Stimulated activated CD8-positive, alpha-beta memory T cell treated with anti-CD3 and anti-CD28 coated beads, Interleukin-2, amount 100 ng/mL, for 48 hours (primary cell): ENCODE measurements at places on chromosomes 2 and 18.

- no peak for DNase-seq
Observed at GRCh38 chr2:74944987-74945787, 13.3 kb upstream of the POLE4 start.

- DNase-seq: no peak
Observed at GRCh38 chr2:43519643-43520221, 76.1 kb downstream of the THADA start.

DNA sequence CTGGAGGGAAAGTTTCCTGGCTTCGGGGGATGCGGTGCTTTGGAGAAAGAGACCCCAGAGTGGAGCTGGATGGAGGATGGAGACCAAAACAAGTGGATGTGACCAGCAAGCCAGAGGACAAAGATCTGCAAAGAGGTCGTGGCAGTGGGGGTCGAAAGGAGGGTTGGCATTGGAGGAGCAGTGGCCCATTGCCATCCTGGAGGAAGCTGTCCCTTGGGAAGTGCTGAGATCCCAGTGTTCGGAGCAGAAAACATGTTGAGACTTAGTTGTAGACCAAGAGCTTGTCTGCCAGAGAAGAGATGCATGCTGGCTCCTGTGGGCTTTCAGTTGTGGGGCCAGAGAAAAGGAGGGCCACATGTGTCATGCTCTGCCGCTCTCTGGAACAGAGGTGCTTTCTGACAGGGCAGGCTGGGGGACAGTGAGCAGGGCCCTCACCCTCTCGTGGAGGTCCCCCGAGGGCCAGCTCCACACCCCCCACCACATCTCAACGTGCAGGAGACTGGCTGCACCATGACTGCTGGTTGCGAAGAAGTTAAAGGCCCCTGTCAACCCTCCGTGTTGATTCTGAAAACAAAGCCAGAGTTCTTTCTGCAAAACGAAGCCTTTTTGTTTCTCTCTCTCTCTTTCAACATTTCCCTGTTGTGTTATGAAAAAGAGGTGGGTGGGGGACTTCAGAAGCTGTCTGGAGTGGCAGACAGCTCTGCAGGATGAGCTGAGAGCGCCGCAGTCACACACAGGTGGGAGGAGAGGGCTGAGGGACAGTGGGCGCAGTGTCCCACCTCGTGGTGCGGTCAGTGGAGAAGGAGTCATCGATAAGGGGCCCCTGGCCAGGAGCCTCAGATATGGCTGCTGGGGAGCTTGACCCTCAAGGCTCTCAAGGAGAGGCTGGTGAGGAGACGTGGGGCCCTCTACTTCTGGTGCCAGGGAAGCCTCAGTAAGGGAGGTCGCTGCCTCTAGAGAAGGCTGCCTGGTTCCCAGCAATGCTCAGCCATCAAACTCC is 77.6 kb upstream of the BCL2L11 start:
- no peak for DNase-seq

DNA sequence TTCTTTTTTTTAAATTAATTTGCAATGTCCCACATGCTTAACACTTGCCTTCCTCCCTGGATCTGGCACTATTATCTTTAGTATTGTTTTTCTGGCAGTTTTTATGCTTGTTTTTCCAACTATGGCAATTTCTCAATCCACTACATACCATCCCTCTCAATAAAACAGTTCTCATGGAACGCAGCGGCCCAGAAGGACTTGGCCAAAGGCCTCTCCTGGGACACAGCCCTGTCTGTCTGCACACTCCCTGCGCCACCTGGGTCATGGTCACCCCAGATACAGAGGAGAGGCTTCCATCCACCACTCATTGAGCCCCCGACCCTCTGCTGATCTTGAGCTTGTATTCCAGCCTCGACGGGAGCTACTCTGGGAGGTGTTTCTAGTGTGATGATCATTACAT is 91.2 kb downstream of the TWIST2 start:
- DNase-seq: no peak

GRCh38 chr18:79156327-79156726 is 87.1 kb downstream of the ATP9B start:
- DNase-seq: no peak

- no peak for DNase-seq
Observed at GRCh38 chr2:108034843-108035242, 48.5 kb downstream of the SLC5A7 start.

GRCh38 chr2:98828793-98829371 is 98.0 kb upstream of the MGAT4A start:
- no peak for DNase-seq

- DNase-seq: no peak
Observed at GRCh38 chr2:36582538-36582937, 15.4 kb downstream of the FEZ2 start.

DNA sequence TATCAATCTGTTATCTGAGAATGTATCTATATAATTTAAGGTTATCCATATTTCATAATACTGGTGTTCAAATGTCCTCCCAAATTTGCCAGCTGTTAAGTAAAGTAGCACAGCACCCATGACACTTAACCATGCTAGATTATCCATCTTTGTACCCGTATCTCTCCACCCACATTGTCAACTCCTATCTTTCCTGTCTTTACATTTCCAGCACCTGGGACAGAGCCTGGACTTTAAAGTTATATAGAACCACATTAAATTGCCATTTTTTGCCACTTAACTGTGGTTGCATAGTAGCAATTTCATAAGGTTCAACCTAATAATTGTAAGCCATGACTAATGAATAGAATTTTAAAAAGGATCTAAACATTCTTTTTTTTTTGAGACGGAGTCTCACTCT is 226.7 kb downstream of the NCKAP5 start:
- no peak for DNase-seq

DNA sequence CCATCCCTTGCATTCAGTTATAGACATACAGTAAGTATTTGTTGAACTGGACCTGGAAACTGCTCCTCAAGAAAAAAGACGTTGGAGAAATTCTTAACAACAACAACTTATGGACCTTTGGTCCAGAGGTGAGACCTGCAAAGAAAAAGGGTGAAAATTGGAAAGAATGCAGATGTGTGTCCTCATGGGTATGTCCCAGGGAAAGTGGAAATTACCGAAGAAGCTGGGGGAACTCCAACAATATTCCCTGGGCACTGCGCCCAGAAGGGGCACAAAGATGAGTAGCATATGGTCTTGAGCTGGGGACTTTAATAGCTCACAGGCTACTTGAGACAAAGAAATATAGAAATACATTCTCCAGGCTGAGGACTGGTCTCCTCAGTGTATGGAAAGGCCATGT is 35.5 kb upstream of the YWHAQ start:
- DNase-seq: no peak

GRCh38 chr18:23966909-23967308 is 47.6 kb upstream of the TTC39C start:
- no peak for DNase-seq

DNA sequence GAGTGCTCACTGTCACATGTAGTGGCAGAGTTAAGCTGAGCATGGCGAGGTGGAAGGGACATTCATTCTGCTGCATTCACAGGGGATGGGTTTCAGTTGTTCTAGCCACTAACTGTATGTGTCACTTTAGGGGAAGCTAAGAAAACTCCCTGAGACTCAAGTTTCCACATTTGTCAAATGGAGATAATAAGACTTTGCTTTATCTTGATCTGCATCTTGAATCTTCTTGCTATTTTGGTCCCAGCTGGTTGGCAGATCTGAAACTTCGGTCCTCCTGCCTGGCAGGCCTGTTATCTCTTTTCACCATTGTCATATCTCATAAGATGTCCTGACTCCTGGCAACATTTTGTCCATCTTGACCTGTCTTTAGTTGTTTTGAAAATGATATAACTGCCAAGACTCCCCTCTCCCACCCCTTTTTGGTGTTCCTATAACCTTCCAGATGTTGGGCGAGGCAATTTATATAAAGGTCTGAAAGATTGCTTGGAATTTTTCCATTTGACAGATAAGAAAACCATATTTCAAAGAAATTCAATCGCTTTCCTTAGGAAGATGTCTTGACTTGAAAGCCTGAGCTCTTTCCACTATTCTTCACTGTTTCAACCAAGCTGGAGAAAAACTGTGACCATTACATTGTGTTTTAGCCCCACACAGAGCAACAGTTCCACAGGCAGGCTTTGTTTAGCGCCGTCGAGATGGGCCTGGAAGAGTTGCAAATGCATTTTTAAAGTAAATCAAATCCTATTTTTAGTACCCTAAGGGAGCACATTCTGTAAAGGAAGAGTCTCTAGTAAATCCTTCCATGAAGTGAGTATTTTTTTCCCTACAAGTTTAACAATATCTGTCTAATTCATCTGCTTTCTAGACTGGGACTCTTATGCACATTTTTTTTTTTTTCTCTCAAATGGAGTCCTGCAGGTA is 33.4 kb downstream of the MYCN start:
- no peak for DNase-seq

DNA sequence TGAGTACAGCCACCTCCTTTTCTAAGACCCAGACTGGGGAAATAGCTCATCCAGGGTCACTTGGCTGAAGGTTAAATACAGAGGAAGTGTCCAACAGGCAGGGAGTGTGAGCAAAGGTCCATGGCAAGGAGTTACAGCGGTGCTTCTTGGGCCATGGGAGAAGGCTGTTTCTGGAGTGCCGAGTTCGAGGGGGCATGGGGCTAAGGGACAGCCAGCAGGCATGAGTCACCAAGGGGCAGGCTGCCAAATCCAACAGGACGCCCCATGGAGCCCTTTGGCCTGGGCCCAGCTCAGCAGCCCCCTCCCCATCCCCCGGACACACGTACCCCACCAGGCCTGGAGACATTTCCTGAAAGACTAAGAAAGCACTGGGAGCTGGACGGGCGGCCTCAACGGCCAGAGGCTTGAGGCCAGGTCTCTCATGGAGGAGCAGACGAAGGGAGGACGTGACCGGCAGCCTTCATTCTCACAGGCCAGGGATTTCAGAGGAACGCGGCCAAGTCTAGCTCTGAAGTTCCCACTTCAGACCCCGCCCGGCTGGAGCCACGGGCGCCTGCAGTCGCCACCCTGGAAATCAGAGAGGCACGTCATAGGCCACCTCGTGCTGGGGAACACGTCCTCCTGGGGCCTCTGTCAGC is 160.4 kb downstream of the SMAD7 start:
- DNase-seq: no peak

- no peak for DNase-seq
Observed at GRCh38 chr2:57893786-57894185, 152.8 kb upstream of the VRK2 start.

- DNase-seq: no peak
Observed at GRCh38 chr18:55982992-55983391, 395.0 kb upstream of the TCF4 start.

DNA sequence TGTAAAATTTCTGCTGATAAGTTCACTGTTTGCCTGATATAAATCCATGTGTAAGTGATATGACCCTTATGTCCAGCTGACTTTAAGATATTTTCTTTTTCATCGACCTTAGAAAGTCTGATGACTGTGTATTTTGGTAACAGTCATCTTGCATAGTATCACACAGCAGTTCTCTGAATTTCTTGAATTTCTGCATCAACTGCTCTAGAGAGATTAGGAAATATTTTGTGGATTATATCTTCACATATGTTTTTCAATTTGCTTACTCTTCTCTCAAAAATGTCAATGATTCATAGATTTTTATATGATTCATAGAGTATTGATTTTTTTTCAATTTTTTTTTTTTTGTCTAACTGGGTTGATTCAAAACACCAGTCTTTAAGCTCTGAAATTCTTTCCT is 945.3 kb downstream of the TRIB2 start:
- DNase-seq: no peak

GRCh38 chr2:233083782-233084181 is 23.6 kb downstream of the INPP5D start:
- no peak for DNase-seq

GRCh38 chr18:41765460-41765859 is 189.6 kb upstream of the PIK3C3 start:
- DNase-seq: no peak

DNA sequence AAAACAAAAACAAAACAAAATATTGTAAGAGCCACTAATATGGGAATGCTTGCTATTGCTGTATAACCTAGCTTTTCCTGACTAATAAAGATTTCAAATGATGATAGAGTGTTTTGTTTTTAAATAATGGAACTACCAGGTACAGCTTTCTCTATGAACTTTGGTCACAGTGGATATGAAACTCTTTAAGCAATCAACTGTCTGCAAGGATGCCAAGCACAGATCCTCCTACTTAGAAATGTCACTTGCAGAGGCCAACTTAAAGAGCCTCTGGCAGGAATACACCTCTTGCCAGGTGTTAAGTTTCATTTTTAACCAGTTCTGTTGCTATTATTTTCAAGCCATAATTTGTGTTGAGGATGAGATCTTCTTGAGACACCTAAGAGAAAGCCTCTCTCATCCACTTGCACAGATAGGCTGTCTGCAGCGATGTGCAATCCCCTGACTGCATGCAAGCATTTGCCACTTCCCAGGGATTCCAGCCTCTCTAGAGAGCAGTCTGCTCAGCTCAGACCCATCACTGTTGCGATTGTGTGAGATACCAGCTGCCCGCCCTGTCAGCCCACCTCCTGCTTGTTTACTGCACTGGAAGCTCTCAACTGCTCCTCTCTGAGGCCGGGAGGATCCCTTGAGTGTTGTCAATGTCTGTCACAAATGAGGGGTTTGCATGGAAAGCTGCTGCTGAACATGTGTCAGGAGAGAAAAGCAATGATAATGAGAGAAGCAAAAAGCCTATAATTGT is 86.1 kb upstream of the SCG2 start:
- DNase-seq: no peak

DNA sequence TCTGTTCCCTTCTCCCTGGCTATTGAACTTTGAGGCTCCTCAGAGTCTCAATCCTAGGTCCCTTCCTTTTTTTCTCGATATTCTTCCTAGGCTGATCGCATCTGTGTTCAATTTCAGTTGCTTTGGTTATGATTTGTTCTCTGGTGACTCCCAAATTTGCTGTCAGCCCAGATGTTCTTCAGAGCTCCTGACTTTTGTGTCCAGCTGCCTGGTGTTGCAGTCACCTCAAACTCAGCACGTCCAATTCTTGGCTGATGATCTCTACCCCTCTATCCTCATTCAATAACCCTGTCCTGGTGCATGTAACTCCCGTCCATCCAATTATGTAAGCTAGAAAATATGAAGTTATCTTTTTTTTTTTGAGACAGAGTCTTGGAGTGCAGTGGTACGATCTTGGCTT is 31.4 kb downstream of the DIS3L2 start:
- DNase-seq: no peak

- DNase-seq: no peak
Observed at GRCh38 chr2:43841949-43842865, 3.4 kb downstream of the ABCG8 start.

DNA sequence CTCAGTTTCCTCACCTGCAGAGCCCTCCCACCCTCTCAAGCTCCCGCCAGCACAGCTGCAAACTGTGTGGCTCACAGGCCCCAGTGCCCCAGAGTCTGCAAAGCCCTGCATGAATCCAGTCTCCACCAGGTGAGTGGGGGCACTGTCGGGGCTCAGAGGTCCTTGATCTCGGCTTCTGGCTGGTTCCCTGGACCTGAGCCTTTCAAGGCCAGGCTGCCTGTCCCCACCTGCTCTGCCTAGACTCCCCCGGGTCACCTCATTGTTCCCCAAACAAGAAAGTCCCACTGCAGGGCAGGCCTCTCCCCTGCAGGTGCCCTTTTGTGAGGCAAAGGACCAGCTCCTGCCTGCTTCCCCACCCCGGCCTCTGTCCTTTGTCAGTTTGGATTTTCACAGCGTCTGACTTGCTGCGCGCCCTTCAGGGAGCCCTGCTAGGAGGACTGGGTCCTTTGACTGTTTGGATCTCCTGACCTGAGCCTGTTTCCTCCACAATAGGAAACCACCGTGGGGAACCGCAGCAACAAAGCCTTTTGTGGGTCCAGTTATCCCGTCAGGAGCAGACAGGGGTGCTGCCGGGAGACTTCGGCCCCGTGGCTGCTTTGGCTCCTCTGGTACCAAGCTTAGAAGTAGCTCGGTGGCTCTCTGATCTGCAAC is 200.5 kb upstream of the HDAC4 start:
- DNase-seq: no peak
